ENCODE measurements at places on chromosomes 3 and 15. TPM values are rescaled to one million over a fixed set of nuclear protein-coding genes. Genes with fewer than 3 reads are reported as not detected.

The LPP gene
- total RNA-seq: 191 TPM

The CNBP gene
- 314 TPM for total RNA-seq

The SLC22A14 gene
- total RNA-seq: 0.20 TPM

The PRR23B gene
- not detected for total RNA-seq

The CHRM5 gene
- not detected for total RNA-seq

The PYGO1 gene
- 11.1 TPM for total RNA-seq

The SRGAP3 gene
- 3.2 TPM for total RNA-seq

DNA sequence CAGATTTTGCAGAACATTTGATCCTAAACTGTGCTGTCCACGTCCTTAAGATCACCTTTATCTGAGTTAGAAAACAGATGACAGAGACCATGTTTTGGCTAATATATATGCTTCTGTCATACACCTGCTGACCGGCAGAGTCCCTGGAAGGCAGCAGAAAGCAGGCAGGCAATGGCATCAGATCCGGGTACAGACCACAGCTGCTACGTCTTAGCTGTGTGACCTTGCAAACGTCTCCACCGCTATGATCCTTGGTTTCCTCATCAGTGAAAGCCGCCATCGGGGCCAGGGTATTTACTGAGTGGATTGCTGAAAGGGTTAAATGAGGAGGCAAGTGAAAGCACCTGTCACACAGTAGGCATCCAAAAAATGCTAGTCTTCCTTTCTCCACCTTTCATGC is 72.1 kb downstream of the ABTB1 start:
- no peak for DNase-seq

DNA sequence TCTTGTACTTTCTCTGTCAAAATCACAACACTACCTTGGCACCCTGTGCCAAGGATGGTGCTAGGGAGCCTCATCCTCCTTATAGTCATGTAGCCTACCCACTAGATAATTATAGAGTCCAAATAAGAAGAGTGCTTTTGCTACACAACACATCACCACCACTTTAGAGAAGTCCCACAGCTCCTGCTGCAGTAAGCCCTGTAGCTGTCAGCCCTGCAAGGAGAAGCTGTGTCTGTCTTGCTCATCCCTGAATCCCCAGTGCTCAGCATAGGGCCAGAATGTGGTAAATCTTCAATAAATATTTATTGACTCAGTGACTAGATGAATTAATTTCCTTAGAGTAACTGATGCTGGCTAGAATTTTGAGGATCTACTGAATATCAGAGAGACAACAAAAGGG is 190.8 kb downstream of the ZNF621 start:
- no peak for DNase-seq

- DNase-seq: no peak
Measured at GRCh38 chr15:78077871-78078210, 330 bp upstream of the TBC1D2B start.

- no peak for DNase-seq
Measured at GRCh38 chr3:157136647-157137387, 23.1 kb downstream of the CCNL1 start.

DNA sequence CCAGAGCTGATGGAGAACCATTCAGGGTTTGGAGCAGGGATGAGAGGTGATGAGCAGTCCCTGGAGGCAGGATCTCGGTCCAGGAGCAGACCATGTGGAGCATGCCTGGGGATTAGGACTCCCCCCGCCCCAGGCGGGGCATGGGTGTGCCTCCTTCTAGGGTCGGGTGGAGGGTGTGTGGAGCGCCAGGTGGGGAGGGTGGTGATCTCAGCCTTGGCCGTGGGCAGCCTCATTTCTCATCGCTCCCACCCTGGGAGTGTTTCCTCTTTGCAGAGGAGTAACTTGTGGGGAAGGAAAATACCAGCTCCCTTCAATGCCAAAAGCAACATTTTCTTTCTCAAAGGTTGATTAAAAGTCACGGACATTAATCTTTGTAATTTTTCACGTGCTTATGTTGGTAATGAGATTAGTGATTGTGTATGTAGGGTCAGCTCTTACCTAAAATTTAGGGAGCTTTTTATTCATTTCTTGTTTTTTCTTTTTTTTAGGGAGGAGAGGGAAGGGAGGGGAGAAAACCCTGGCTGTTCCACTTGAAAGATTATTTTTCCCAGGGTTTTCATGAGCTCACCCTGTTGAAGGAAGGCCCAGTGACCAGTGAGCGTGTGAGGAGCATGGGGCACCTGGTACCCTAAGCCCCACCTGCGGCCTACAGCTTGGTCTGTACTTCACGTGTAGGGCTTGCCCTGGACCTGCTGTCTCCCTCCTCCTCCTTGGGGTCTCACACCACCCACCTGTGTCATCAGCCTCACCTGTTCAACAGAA is 11.0 kb downstream of the FBLN2 start:
- DNase-seq: no peak

DNA sequence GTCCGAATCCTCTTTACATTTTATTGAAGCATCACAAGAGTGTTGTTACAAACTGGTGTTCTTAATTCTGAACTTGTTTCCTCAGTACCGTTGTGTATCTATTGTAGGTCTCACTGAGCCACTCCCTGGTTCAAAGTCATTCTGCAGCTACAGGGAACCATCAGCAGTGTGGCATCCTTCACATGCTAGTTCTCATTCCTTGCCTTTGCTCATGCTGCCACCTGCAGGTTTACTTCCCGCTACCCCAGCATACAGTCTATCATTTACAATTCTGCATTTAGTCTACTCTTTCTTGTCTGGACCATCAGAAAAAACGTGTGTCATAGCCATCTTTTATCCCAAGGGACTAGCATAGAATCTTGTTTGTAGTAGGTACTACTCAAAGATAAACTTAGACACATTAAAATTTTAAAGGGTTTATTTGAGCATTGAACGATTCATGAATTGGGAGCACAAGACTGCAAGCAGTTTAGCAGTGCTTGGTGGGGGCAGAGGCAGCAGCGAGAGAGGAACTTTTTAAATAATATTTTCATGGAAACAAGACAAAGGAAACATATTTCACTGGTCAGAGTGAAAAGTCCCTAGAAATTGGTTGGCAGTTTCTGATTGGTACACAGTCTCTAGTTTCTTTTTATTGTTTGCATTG is 402.1 kb downstream of the CADM2 start:
- DNase-seq: no peak

DNA sequence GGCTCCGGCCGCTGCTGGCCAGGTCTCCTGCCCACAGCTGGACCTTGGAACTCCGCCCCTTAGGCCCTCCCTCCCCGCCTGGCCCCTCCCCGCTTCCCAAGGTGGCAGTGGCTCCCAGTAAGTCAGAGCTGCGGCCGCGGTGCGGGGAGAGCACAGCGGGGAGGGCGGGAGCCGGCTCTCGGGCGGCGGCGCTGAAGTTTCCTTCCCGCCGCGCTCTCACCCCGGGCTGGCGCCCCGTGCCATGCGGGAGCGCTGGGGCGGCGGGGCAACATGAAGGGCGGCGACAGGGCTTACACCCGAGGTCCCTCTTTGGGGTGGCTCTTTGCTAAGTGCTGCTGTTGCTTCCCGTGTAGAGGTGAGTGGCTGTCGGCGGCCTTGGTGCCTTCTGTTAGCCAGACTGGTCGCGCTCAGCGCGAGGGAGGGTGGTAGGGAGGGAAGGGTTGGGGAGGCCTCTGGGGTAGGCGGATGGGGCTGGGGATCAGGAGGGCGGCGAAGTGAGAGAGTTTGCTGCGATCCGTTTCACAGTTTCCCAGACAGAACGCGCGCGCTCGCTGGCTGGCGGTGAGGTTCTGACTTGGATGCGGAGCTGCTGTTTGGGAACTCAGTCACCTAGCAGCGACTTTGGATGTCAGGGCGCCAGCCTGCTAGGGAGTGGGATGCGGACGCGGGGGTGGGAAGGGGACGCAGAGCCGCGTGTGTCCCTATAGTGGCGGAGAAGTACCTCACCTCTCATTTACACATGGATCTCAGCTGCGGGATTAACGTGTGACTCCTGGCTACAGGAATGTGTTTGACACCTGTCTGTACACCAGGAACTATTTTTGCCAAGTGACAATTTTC is 145.5 kb upstream of the UMPS start:
- DNase-seq: peak; percentile 91

DNA sequence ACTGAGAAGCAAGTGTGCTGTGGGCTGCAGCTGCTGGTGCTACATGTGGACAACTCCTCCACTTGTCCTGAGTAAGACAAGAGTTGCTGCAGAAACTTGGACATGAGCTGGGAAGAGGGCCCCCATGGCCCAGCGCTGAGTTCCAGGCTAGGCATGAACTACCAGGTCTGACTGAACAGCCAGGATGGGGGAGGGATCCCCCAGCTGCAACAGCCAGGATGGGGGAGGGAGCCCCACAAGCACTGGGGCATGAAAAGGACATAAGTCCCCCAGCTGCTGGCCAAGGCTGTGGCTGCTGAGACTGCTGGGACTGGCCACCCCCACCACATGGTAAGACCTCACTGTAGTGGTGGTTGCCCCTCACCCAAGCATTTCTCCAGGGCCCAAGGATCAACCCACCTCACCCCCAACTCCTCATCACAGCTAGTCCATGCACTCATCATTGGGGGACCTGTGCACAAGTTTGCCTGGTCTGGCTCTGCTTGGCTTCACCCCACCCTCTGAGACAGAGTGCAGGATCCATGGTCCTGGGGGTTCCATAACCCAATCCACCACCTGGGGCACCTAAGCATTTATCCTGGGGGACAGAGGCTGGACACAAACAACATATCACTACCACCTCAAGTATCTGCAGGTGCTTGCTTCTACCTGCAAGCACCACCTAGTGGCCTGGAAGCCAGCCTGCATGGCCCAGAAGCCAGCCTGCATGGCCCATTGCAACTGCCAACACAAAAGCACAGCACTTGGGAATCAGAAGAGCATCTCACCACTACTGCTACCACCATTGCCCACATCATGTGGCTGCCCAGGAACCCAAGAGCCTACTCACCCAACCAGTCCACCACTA is 84.5 kb upstream of the STT3B start:
- DNase-seq: peak; percentile 66

DNA sequence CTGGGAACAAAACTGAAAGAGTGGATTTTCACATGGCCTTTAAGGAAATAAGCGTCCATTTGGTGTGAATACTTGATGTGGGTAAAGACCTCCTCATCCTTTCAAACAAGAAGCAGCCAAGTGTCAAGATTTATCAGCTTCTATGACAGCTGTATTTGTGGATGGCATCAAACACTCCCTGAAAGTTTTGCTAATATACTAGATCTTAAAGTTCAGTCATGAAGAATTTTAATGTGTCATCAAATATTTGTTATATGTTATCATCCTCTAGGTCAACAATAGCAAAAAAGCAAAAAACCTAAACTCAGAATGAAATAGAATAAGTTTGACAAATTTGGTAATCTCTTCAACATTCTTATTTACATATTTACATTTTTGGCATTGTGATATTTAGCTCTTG is 29.1 kb upstream of the LYSMD4 start:
- no peak for DNase-seq

DNA sequence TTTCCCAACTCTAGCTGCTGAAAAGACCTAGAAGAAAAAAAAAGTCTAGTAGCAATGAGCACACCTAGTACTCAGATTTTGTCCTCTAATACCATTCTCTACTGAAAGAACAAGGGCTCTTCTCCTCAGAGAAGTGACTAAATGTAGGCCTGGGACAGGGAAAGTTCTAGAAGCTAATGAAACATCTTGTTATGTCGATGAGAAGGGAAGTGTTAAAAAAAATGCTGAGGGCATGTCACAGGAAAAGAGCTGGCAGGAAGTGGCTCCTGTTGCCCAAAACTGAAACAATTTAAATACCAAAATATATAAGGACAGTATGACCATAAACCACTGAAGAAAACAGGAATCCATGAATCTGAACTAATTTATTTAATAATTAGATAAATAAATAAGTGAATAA is 581.4 kb upstream of the TBL1XR1 start:
- no peak for DNase-seq

- no peak for DNase-seq
Measured at GRCh38 chr15:33453761-33454160, 143.0 kb downstream of the RYR3 start.

- DNase-seq: no peak
Measured at GRCh38 chr15:29105151-29105854, 164.3 kb downstream of the NSMCE3 start.

Data from upper lobe of right lung (tissue), 1 donor.